Hematopoietic multipotent progenitor cell treated with erythropoietin and hydrocortisone succinate and interleukin-3 and kit ligand, for 17 days (in vitro differentiated cells): ENCODE measurements at places on chromosomes 5 and 9.

DNA sequence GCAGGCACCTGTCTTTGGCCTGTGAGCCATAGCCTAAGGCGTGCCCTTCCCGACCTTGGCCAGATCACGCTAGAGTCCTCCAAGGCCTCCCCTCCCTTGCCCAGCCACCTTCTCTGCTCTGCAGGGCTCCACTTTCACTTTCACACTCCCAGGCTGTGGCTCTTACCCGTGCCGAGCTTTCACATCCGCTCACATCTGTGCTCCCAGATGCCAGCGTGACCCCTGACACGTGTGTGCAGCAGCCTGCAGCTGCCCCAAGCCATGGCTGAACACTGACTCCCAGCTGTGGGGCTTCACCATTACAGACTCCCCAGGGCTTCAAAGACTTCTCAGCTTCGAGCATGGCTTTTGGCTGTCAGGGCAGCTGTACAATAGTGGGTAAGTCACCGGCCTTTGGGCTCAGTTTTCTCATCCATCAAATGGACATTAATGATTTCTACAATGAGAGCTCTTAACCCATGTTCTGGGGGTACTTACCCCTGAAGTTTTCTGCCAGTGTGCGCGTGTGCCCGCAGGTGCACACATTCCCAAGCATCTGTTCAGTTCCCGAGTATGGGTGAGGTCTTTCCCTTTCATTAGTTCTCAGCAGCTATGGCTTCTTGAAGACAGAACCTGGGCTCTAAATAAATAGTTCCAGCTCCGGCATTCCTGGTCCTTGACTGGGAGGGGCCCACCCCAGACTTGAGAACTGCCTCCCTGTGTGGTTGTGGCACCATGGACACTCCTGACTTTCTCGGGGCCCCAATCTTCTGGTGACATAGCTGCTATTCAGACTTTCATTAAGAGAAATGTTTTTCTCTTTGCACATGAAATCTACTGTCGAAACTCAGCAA is 118.6 kb downstream of the RGS3 start:
- DNase-seq, result peak; percentile 87

- no peak for DNase-seq
These were observed 83.1 kb upstream of the SPOCK1 start for GRCh38 chr5:137582218-137582617.

DNA sequence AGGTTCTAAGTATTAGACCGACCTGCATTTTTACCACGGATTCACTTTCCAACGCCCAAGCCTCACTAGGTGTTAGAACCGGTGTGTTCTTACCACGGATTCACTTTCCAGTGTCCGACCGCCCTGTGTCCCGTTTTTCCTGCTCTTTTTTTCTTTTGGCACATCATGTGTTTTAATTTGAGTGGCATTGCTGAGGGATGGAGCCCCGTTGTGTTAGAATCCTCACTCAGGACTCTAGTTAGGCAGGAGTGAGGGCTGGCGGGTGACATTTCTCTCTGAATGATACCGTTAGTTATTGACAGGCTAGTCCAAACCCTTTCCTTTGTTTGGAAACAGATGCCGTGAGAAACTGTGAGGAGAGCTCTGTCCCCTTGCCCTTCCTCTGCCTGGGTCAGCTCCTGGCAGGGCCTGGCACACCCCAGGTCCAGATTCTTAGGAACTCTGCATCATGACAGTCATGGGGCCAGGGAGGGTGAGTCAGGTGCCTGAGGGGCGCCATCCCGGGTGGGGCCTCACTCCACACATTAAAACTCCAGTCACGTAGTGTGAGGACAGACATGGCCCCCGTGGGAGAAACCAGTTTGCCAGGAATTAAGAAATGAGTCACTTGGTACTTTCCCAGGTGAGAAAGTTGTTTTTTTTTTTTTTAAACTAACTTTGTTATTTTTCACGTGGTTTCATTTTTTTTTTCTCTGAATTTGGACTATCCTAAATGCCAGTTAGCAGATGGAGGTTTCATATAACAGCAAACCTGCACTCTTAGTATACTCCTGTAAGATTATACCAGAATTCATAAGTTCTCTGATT is 15.8 kb downstream of the EXOC3 start:
- DNase-seq, result no peak

DNA sequence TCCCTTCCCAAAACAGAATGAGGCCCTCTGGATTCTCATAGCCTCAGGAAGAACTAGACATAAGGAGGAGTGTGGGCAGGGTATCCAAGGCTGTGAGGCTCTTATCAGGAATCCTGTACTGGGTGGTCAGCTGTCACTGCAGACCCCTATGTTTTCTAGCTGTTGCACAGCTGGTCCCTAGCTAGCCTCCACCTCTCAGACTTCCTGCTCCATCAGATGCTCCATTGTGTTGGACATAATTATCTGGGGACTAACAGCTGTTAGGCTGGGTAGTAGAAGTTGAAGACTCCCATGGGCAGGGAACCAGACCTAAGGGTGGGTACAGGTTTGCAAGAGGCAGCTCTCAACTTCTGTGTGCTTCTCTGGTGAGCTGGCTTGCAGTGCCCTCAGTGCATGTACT is 18.4 kb downstream of the FAM219A start:
- DNase-seq, result no peak
